ENCODE measurements at places on chromosomes 7 and 10.

DNA sequence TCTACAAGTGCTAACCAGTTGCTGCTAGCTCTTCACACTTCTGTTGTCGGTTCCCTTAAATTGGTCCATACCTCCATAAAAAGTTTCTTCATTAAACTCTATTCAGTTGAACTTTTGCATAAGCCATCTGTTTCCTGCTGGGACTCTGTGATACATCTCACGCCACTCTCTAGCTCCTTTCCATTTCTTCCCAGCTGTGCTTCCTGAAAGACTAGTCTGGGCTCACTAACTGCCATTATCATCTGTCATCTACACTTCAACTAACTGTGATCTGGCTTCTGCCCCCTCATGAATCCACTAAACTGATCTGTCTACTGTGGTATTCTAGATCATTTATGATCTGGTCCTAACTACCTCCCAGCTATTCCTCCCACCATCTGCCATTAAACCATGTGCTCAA lies 78.3 kb downstream of the ELAPOR2 start:
- no peak for DNase-seq

DNA sequence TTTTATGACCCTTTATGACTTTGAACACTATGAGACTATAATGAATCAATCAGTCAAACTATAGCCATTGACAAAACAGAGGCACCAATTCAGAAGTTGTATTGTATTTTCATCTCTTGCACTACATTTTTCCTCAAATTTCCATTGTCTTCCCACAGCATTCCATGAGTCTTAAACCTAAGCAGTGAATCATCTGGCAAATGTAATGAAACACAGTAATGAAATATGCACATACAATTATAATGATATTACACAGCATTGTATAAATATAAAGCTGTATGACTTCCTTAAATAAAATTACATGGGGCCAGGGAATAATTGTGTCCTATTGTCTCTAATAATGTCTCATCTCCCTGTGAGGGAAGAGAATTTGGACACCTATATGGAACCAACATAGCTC lies 45.0 kb downstream of the VWDE start:
- no peak for DNase-seq

GRCh38 chr10:88828310-88828709 lies 23.3 kb downstream of the ANKRD22 start:
- DNase-seq: no peak

DNA sequence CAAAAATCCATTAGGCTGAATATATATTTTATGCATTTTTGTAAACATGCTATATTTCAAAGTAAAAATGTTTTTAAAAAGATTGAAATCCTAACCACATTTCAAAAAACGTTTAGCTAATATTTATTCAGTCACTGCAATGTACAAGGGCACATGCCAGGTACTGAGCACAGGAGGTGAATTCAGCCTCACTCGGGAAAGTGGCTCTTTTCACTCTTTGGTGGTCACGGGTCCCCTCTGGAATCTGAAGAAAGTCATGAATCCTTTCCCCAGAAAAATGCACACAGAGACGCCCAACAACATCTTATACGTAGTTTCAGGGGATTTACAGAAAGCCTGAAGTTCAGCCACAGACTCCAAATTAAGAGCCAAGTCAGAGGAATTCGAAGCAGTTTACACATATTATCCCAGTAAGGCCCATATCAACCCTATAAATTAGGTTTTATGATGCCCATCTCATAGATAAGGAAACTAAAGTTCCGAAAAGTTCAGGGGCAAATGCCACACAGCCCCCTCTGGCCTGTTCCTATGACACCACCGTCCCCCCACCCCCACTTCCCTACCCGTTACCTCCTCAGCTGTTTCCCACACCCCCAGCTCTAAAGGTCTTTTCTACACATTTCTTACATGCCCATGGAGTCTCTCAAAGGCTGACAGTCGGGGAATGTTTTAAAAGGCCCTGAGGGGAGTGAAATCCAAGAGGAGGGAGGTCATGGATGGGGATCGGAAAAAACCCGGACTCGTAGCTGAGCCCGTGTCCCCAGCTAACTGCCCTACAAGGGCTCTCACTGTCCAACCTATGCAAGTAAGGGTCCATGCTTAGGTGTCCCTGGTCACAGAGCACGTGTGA lies 9.6 kb upstream of the SVOPL start:
- DNase-seq: no peak

- DNase-seq: no peak
Observed at GRCh38 chr10:68981074-68981473, 7.5 kb upstream of the KIFBP start.

- no peak for DNase-seq
Observed at GRCh38 chr10:15336211-15336610, 34.9 kb downstream of the FAM171A1 start.

GRCh38 chr10:86715156-86715795 lies 41.1 kb upstream of the BMPR1A start:
- DNase-seq: no peak

DNA sequence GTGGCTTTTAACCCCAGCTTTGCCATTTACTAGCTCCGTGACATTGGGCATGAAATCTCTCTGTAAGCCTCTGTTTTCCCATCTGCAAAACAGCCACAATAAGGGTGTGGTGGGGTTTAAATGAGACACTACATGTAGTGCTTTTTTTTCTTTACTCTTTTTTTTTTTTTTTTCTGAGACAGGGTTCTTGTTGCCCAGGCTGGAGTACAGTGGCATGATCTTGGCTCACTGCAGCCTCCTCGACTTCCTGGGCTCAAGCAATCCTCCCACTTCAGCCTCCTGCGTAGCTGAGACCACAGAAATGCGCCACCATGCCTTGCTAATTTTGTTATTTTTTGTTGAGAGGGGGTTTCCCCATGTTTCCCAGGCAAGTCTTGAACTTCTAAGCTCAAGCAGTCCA lies 8.3 kb upstream of the DENND10 start:
- DNase-seq: no peak

- DNase-seq: no peak
Observed at GRCh38 chr10:43962346-43963191, 313.9 kb upstream of the ZNF32 start.

DNA sequence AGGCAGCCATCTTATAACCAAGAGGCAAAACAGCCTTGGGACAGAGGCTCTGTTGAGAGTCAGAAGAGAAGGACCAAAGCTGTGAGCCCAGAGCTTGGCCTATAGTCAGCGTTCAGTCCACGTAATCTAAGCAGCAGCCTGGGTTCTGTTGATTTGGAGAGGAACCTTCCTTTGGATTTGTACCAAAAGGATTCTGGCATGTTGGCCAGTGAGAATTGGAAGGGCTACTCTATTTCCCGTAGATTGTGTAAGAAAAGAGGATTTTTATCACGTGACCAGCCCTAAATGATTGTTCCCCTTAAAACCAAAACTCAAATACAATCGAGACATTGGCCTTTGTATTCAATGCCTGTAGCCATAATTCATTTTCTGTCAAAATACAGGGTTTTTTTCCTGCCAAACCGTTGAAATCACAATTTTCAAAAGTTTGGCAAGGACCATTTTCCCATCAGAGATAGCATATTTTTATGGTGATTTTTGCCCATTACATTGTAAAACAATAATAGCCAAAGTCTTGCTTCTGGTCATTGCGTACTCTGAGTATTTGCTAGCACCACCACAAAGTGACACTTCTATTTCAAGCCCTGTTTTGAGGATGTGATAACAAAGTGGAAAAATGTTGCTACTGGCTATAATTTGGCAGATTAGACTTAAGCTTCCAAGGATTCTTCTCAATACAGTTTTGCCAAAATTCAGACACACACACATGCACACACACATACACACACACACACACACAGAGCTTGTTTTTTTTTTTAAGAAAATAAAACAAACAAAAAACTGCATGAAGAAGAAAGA lies 23.1 kb upstream of the BMPER start:
- no peak for DNase-seq

DNA sequence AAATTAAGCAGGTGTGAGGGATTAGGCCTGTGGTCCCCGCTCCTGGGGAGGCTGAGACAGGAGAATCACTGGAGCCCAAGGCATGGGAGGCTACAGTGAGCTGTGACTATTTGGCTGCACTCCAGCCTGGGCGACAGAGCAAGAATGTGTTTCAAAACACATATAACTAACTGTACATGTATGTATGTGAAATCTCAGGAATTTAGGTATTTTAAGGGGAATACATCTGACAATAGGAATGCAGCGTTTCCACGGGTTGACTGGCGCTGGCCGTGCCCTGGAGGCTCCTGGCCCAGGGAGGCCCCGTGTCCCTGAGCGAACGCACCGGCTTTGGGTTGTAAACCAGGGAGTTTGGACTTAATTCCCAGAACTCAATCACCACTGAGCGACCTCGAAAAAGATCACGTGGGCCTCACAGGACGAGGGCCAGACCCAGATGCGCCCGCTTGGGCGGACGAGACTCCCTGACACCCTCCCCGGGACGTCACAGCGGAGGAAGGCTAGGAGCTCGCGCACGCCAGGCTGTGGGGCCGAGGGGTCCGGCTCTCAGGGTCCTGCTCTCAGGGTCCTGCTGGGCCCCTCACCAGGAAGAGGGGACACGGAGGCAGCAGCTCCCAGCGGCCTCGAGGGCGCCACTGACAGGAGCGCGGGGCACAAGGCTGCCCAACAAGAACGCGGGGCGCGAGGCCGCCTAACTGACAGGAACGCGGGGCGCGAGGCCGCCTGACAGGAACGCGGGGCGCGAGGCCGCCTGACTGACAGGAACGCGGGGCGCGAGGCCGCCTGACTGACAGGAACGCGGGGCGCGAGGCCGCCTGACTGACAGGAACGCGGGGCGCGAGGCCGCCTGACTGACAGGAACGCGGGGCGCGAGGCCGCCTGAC lies 18.4 kb downstream of the PTPRN2 start:
- DNase-seq: no peak

DNA sequence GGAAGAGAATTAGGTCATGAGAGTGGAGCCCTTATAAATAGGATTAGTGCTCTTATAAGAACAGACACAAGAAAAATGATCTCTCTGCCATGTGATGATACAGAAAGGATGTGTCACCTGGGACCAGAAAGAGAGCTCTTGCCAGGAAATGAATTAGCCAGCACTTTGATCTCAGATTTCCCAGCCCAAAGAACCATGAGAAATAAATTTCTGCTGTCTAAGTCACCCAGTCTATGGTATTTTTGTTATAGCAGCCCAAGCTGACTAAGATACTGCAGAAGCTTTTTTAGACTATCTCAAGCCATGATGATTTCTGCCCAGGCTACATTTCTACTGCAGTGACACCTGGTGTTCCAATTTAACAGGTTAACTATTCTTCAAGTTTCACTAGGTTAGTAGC lies 84.8 kb downstream of the RSU1 start:
- no peak for DNase-seq

- no peak for DNase-seq
Observed at GRCh38 chr7:66353547-66353946, 148.4 kb downstream of the TPST1 start.

GRCh38 chr7:18179093-18179492 lies 151.4 kb upstream of the PRPS1L1 start:
- DNase-seq: no peak

GRCh38 chr10:48568131-48568530 lies 36.7 kb downstream of the ARHGAP22 start:
- DNase-seq: no peak

- DNase-seq: no peak
Observed at GRCh38 chr10:12806228-12807095, 195.1 kb downstream of the CCDC3 start.

GRCh38 chr10:80518143-80518806 lies 19.4 kb upstream of the SH2D4B start:
- DNase-seq: no peak

GRCh38 chr10:131081786-131082185 lies 229.7 kb downstream of the TCERG1L start:
- DNase-seq: no peak

- no peak for DNase-seq
Observed at GRCh38 chr7:78280276-78280675, 481.7 kb downstream of the PHTF2 start.

DNA sequence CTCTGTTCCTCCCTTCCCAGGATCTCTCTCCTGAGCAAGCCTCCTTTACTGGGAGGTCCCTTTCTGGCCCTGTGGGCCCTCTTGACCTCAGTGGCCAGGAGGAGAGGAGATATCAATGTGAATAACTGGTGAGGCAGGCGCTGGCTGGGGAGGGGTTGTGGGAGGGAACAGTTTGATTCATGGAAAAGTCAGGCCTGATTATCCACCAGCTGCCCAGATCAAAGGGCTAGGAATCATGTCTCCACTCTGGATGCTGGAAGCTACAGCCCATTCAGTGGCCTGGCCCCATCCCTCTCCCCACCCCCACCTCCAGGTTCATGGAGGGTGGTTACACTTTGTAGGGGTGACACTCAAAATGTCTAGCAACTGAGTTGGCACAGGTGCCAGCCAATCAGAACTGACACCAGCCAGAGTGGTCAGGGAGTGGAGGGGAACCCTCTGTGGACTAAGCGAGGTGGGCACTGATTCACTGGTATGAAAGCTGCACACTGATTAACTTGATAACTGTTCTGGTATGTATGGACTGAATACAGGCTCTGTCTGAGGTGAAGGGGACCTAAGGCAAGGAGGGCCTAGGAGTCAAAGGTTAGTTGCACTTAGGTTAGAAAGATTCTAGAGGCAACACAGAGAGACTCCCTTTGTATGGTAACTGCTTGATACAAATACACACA lies 4.8 kb downstream of the PRRT4 start:
- DNase-seq: no peak

DNA sequence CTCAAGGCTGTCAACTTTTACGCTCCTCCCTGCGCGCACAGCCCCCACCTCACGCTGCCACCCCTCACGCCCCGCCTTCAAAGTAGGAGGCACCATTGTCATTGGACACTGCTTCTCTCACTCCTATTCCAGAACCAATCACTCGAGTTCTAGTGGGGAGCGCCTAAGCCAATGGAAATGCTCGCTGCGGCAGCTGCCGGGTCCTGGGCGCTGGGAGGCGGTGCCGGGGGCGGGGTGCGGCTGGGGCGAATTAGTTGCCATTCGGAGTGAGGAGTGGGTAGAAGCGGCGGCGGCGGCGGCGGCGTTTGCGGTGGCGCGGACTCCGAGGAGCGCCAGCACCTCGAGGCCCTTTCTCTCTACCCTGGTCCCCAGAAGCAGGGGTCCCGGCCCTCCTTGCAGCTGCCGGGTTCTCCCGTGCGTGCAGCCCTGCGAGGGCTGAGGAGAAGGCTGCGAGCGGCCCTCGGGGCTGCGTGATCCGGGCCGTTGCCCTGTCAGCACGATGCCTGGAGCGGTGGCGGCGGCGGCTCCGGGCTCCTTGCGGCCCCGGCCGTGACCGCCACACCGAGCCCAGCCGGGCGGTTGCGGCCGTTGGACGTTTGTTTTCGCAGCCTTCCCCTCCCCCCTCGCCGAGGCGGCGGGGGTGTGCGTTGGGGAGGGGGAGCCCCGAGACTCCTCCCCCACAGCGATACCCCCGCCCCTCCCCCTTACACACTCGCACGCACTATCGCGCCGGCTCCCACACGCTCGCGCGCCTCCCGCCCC lies at the start of gene GLCCI1:
Gene GLCCI1 (plus strand): TSS at position 253 of the 762 bp plus-strand sequence. CDS start 555 bp downstream, outside the sequence.
- peak; percentile 98 for DNase-seq
